ENCODE measurements at places on chromosomes 12 and 14. TPM values are rescaled to one million over a fixed set of nuclear protein-coding genes. Genes with fewer than 3 reads are reported as not detected.

Gene ZC3H14
- 103 TPM for total RNA-seq

Gene TAS2R42
- total RNA-seq, result not detected

Gene EXOC3L4
- total RNA-seq, result 2.0 TPM

Gene MUCL1
- total RNA-seq, result not detected

Gene CLEC2A
- total RNA-seq, result not detected

Gene JDP2
- 34.0 TPM for total RNA-seq

Gene CMA1
- total RNA-seq, result not detected

Gene C12orf54
- total RNA-seq, result 6.0 TPM

Gene MMP14
- total RNA-seq, result 64.9 TPM

Gene RPGRIP1
- 0.09 TPM for total RNA-seq

DNA sequence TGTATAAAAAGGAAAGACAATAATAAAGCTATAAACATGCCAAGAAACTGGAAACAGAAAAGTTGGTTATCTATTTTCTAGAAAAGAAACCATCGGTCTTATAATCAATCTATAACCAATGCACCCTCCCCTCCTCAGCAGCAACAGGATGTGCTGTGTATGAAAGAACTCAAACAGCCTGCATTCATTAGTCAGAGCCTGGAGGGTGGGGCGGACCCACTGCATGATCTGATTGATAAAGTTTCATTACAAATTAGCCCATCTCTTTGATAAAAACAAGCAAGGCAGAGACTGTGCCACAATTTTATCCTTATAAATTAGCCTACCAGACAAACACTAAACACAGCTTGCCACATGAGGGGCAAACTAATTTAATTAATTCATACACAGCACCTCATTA is 448.1 kb downstream of the BCAT1 start:
- DNase-seq, result no peak

- no peak for DNase-seq
Measured at GRCh38 chr14:39469094-39469710, 37.0 kb upstream of the FBXO33 start.

- DNase-seq, result peak; percentile 41
Measured at GRCh38 chr12:54207539-54208294, 18.9 kb upstream of the SMUG1 start.

DNA sequence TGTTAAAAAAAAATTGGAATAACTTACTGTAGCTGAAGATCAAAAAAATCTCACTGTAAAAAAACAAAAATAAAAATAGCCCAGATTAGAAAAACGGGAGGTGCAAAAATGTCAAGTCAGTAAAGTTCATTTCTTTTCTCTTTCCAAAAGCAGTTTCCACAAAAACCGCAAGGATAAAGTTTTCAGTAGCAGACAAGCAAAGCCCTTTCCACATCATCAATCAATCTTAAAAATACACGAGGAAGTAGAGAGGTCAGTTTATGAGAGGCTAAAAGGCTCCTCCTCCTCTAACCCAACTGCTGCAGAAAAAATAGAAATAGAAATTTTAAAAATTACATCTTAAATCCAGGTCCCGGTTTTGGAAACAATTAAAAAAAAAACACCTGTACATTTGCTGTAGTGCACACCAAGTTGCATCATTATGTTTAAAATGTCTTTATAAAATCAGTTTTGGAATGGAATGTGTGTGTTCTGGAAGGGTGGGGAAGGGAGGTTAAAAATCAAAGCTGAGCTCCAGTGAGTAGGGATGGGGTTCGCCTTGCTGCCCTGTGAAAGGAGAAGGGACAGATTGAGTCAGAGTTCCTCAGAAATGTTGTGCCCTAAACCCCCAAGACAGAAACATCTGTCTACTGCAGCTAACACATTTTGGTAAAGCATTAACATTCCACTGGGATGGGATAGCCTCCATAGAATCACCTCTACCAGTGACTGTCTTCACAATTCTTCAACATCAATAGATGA is 5.8 kb downstream of the HNRNPC start:
- no peak for DNase-seq

GRCh38 chr12:90618586-90618985 is 336.4 kb downstream of the CCER1 start:
- no peak for DNase-seq

GRCh38 chr12:111055181-111055880 is 135.0 kb upstream of the MYL2 start:
- no peak for DNase-seq

DNA sequence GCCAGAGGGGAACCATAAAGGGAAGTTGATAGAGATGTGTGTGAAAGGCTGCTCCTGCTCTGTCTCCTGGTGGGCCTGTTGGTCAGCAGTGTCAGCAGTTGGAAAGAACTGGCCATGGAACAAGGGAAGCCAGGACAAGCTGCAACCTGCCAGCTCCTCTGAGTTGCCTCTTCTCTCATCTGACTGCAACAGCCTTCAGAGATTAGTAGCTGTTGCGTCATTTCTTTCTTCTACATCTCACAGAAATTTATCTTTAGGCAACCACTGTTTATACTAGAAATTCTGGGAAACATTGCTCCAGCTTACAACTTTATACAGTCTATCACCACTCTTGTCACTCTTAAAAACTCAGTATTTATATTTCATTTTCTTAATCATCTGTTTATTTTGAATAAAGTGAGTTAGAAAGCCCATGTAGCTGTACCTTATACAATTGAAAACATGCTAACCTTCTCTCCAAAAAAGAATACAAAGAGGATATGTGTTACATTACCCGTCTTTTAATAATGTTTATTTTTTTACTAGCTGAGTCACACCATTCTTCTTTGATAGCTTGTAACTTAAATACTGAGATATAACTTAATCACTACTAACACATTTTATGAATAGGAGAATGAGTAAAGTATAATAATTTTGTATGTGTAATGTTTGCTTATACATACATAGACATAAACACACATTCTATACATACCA is 224.2 kb downstream of the LRFN5 start:
- no peak for DNase-seq

- DNase-seq, result no peak
Measured at GRCh38 chr12:122989225-122989839, 8.9 kb downstream of the ARL6IP4 start.

- no peak for DNase-seq
Measured at GRCh38 chr14:77092676-77093075, 5.4 kb upstream of the CIPC start.

- no peak for DNase-seq
Measured at GRCh38 chr14:102545461-102546265, 36.1 kb upstream of the ANKRD9 start.

- DNase-seq, result no peak
Measured at GRCh38 chr14:80776186-80776585, 165.4 kb downstream of the CEP128 start.

DNA sequence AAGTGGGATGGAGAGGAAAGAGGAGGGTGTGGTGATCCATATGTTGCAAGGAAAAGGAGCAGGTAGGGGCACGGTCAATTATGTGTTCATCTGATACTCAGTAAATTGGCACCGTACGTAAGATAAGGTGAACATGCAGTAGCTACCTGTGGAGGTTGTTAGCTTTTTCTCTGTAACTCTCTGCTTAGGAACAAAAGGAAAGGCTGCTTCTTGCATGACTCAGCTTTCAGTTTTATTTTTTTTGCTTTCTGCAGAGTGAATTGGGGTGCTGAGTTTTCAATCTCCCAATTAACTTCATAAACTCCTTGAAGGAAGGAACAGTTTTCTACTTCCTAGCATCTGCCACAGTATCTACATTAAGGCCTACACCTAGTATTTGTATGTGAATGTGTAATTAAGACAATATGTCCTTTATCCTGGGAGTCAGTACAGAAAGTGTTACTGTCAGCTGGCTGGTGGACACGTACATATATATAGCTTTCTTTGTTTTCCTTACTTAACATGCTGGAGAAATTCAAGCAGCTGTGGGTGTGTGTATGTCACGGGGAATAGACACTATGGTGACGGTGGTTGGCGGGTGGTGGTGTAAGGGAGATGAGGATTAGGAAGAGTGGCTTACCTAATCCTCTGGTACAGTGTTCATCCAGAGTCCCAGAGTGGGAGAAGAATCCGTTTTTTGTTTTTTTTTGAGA is 40.1 kb upstream of the WNK1 start:
- DNase-seq, result no peak

GRCh38 chr14:104941508-104942365 is 17.1 kb downstream of the PLD4 start:
- no peak for DNase-seq

GRCh38 chr14:79337761-79338160 is 873.5 kb downstream of the DIO2 start:
- no peak for DNase-seq

- no peak for DNase-seq
Measured at GRCh38 chr12:95545731-95546490, 5.4 kb downstream of the USP44 start.

GRCh38 chr12:28446031-28446430 is 255.8 kb downstream of the CCDC91 start:
- DNase-seq, result no peak

GRCh38 chr12:93571925-93572711 is at the start of gene SOCS2:
SOCS2 (plus strand) TSS chr12:93572675; CDS start chr12:93572898, 223 bp downstream.
- DNase-seq, result peak; percentile 41

GRCh38 chr14:69079188-69079742 is 73.7 kb downstream of the DCAF5 start:
- no peak for DNase-seq

DNA sequence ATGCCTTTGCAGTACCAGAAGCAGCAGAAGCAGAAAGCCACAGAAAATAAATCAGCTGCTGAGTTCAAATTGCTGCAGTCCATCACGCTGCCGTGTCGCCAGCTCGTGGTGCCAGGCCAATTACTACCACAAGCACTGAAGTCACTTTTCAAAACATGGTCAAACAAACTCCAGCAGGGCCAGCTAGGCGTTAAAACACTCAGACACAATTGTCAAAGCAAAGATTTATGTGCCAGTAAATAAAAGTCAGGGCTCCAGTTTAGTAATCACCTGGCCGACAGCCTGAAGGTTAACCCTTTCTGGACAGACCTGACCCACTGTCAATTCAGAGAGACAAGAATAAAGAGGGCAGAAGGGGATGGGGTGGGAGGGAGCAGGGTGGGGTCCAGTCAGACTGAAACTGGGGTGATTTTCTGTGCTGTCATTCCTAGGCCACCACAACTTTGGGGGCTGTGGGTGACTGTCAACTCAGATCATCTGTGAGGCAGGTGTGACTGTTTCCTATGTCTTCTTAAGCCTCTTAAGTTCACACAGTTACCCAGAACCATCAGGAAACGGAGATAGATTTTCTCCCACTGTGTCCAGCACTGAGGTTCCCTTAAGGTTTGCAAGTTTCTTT is 109.8 kb upstream of the FUT8 start:
- no peak for DNase-seq

DNA sequence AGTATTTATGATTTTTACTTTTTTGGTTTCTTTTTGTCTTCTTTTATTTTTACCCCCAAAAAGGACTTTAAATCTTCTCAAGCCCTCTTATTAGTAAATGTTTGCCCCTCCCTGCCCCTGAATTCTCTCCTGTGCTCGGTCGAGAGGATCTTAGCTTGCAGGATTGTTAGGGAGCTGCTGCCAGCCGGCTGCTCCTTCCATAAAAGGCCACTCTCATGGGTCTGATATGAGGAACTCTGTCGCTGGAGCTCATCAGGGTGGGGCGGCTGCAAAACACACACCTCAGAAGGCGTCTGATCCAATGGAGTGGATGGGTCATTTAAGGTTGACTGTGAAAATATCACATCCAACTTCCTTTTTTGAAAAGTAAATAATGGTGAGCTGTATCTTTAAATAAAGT is 8.5 kb downstream of the LTBR start:
- peak; percentile 81 for DNase-seq

- DNase-seq, result no peak
Measured at GRCh38 chr14:66650491-66650911, 142.6 kb downstream of the GPHN start.

DNA sequence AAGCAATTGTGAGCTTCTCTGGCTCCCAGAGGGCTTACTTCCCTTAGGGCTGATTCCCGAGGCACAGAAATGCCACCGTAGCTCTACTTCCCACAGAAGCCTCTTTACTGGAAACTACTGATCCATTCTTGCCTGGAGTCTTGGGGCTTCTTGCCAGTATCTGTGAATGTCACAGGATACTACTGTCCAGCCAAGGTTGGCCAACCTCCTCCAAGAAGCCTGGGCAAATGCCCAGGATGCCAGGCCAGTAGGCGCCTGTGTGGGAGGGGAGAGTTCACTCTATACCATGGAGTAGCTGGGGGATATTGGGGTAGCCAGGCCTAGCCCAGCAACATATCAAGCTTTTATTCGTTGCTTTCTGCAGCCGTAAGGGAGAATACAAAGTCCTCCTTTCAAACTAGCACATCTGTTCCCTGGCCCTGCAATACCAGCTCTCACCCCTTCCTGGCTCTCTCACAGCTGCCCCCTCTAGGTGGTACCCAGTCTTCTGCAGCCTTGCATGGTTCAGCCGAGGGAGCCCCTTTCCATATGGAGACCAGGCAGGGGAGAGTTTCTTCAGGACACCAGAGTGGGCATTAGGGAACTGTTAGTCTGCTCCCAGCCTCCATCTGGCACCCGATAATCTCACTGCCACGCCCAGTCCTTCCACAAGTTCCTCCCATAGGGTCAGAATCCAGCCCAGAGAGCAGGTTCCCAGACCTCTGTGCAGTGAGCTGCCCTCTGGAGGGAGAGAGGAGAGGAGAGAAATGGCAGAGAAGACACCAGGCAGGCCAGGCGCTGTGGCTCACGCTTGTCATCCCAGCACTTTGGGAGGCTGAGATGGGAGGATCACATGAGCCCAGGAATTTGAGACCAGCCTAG is 24.3 kb upstream of the PLEK2 start:
- no peak for DNase-seq

Data from prostate gland (tissue), 2 donors.